ENCODE measurements at places on chromosomes 3 and 15. TPM values are rescaled to one million over a fixed set of nuclear protein-coding genes. Genes with fewer than 3 reads are reported as not detected.

NOX5 gene
- not detected for total RNA-seq

VILL gene
- total RNA-seq, result 13.7 TPM

IGF2BP2 gene
- 165 TPM for total RNA-seq

ARIH1 gene
- 184 TPM for total RNA-seq

SNX22 gene
- total RNA-seq, result 0.41 TPM

GNAI2 gene
- total RNA-seq, result 771 TPM

CFAP92 gene
- total RNA-seq, result 3.7 TPM

DNAJA4 gene
- 2.1 TPM for total RNA-seq

GREM1 gene
- 0.44 TPM for total RNA-seq

SPINT1 gene
- 28.6 TPM for total RNA-seq

KBTBD13 gene
- total RNA-seq, result not detected

ACTRT3 gene
- 2.6 TPM for total RNA-seq

SLC7A14 gene
- total RNA-seq, result 2.5 TPM

CNTN4 gene
- total RNA-seq, result not detected

COL6A6 gene
- total RNA-seq, result 0.49 TPM

CLDN16 gene
- not detected for total RNA-seq

SENP8 gene
- 4.1 TPM for total RNA-seq

REC114 gene
- not detected for total RNA-seq

RPP25 gene
- total RNA-seq, result 24.0 TPM

Data from endothelial cell (in vitro differentiated cells).